Uterus (tissue), 4 donors: ENCODE measurements at places on chromosomes 6 and 20.

DNA sequence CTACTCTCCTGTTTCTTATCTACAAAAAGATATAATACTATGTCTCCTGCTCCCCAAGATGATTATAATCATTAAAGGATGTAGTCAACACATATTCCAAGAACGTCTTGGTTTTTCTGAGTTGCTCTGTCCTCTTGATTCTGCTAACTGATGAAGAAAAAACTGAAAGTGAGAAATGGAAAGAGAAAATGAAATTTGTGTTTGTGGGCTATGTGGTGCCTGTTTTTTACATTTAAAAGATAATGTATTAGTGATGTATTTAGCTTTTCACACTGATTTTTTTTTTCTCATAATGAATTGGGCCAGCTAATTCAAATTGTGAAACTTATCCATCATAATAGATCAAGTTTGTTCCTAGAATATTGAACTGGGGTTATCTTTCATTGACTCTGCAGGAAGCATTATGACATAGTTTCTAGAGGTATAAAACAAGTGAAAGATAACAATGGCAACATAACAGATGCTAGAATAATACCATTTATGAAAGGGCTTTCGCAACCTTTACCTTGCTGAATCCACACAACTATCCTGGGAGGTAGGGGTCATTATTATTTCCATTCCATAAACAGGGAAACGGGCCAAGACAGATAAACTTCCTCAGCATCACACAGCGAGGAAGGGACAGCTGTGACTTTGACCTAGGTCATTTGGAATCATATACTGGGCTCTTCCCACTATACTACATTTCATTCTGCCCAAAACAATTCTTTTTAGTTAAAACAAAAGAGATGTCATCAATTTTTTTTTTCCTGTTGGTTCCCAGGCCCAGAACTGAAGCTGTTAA is 336.7 kb downstream of the GJA1 start:
- DNase-seq, result no peak

DNA sequence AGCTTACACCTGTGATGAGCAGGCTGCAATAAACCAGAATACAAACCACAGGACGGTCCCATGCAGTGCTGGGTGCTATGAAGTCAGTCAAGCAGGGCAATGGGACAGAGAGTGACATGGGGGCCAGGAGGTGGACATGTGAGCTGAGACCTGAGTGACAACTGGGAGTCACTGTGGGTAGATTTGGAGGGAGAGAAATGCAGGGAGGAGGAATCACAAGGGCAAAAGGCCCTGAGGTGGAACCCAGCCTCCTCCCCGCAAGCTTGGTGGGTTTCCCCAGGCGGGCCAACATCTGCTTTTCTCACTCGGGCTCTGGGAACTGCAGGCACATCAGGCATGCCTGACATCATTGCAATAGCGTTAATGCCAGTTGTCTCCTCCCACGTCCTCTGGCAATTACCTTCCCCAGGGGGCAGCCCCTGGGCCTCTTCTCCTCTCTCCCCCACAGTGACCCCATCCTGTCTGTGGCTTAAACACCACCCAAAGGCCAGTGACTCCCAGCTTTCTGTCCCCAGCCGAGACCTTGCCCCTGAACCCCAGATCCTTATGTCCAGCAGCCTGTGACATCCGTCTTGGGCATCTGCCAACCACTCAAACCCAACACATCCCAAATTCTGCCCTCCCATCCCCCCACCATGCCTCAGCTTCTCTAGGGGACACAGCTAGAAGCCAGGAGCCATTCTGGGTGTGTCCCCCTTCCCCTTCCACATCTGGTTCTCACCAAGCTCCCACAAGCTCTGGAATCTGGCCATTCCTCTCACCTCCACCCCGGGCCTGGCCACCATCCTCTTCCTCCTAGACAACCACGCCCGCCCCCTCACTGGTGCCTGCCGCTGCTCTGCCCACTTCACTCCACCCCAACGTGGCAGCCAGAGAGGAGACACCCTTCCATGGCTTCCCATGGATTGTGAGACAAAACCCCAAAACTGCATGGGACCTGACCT is 28.2 kb downstream of the PDRG1 start:
- no peak for DNase-seq

- DNase-seq, result no peak
Measured at GRCh38 chr6:35541836-35542235, 29.1 kb upstream of the TULP1 start.

GRCh38 chr6:11273406-11274065 is 41.1 kb upstream of the NEDD9 start:
- DNase-seq, result no peak

DNA sequence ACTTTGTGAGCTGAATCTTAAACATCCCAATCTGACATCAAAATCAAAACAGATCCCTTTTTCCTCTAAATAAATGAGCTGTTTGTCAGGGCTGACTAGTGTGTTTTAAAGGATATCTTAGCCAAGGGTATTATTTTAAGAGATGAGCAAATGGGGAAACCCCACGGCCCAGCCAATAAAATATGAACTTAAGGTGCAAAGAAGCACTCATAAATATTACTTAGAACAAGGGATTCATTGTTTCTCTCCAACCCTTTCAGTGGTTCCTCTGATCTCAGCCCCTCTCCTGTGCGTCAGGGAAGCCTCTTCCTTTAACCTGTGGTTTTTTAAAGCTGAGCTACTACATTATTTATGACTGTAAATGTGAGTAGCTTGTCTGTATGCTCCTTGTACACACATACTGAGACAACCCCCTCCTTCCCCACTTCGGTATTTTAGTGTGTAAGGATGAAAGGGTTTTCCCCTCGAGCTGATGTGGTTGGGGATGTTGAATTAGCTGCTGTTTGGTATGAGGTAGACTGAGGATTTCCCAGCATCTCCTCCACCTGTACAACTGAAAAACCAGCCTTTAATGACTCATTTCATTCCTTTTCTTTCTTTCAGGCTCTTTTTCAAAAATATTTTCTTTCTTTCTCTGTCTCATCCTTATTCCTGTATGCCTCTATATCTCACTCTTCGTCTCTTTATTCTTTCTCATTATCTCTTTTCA is 6.5 kb downstream of the BMP5 start:
- DNase-seq, result no peak

DNA sequence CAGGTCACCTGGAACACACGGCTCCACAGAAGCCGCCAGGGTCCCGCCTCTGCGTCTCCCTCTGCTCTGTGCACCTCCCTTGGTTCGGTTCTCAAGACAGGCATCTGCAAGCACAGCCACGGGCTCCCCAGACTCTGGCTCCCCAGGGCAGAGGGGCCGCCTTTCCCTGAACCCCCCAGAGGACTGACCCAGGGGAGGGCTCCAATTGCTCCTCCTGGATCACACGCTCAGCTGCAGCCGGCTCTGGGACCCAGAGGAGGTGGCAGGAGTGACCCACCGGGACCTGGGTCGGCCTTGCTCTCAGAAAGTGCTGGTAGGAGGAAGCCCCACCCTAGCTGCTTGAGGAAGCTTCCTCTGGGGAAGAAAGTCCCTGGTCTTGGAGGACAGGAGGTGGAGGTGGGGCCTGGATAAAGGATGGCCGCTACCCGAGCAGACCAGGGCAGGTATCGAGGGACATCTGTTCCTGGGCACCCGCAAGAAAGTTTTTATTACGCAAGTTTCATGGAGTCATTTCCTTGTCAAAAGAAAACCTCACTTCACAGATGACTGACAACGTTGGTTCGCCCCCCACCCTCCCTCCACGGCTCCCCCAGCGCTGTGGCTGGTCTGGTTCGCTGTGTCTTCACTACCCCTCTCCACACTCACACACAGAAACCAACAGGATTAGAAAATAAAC is 103.9 kb upstream of the AFDN start:
- DNase-seq, result no peak

- no peak for DNase-seq
Measured at GRCh38 chr6:53309901-53310300, 38.8 kb downstream of the ELOVL5 start.

GRCh38 chr6:164273491-164273890 is 859.0 kb downstream of the QKI start:
- DNase-seq, result no peak
